ENCODE measurements at places on chromosomes 4 and X. TPM values are rescaled to one million over a fixed set of nuclear protein-coding genes. Genes with fewer than 3 reads are reported as not detected.

Gene LNX1
- 32.1 TPM for total RNA-seq

Gene PPP2R3B
- 27.1 TPM for total RNA-seq

Gene TENM3
- total RNA-seq: 7.8 TPM

Gene GLUD2
- total RNA-seq: 7.6 TPM

Gene SYNPO2
- total RNA-seq: 735 TPM

Gene IDS
- 55.4 TPM for total RNA-seq

Gene CXCL11
- total RNA-seq: not detected

Gene CACNA1F
- total RNA-seq: 0.20 TPM

Gene C4orf50
- 0.06 TPM for total RNA-seq

Gene TECRL
- not detected for total RNA-seq
